SK-N-SH (cell line): ENCODE measurements at places on chromosomes 3 and 15. TPM values are rescaled to one million over a fixed set of nuclear protein-coding genes. Genes with fewer than 3 reads are reported as not detected.

DNA sequence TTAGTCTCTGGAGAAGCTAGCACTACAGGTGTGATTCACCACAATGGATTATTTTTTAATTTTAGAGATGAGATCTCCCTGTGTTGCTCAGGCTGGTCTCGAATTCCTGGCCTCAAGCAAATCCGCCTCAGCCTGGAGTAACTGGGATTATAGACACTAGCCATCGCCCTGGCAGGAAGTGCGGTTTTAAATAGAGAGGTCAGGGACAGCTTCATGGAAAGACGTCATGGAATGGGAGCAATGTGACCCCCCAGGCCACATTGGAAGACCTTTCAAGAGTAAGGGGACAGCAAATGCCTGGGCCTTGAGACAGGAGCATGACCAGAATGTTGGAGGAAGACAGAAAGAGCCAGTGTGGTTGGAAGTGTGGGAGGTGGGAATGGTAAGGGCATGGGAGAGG is 2.2 kb upstream of the ISG20 start:
- no peak for DNase-seq

- peak; percentile 89 for DNase-seq
Measured at GRCh38 chr15:42084465-42085235, 9.7 kb downstream of the PLA2G4D start.

DNA sequence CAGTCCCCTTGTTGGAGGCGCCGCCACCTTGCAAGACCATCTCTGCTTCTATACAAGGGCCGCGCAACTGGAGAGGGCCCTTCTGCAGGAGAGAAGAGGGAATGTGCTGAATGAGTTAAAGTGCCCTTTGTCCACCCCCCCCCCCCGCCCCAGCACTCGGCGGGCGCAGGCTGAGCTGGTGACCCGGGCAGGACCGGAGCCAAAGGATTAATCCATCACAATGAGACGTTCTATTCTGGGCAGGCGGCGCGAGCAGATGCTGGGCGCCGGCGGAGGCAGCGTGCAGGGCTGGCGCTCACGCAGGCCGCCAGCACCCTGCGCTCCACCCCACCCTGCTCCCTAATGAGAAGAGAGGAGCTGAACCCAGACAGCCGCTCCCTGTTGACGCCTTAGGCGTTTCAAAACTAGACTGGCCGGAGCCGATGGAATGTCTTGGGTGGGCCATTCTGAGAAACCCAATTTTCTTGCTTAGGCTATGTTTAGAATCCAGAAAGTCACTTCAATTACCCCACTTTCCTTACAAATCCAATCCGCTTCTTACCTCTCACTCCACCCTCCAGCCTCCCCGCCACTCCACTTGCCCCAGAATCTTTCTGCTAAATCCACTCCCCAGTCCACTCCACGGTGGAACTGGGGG is 32.9 kb downstream of the GJD2 start:
- peak; percentile 85 for DNase-seq

DNA sequence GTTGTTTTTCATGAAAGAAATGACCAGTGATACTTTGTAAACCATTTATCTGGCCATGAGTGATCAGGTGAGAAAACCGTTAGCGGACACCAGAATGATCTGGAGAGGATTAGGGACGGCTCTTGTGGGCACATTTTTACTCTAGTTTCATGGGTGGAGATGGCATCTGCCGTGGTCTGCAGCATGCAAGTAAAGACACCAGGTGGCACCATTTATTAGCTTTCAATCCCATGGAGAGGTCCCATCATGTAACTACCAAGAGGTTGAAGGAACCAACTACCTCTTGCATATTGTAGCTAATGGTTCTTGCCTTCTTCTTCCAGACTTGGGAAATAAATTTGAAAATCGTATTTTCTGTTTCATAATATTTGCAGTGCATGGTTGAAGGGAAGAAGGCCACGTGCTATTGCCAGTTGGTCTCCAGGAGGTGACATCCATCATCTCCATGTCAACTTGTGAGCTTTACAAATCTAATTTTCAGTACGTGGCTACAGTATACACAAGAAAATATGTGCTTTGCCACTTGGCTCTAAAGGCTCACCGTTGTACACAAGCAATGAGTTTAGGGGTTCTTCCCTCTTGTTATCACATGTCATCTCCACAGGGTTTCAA is 1.5 kb upstream of the MAPKBP1 start:
- peak; percentile 61 for DNase-seq

GRCh38 chr15:49876401-49877038 is 242.5 kb downstream of the ATP8B4 start:
- no peak for DNase-seq

DNA sequence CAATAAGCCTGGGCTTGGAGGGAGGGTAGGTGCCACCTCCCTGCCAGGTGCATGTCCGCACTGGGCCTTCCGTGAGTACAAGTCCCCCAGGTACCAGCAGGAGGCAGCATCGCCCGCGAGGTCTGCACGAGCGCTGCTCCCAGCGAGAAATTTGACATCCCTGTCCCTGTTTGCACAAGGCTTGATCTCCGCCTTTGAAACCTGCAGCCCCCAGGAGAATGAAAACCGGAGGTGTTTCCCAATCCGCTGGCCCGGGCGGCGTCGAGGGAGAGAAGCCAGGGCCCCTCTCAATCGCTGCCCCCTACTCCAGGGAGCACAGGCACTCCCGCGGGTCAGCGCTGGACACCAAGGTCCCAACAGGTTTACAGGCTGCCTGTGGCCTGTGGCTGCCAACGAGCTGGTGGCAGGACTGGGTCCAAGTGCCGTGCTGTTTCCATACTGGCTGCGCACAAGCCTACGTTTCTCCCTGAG is 961 bp downstream of the HAPLN3 start:
- DNase-seq, result peak; percentile 80

DNA sequence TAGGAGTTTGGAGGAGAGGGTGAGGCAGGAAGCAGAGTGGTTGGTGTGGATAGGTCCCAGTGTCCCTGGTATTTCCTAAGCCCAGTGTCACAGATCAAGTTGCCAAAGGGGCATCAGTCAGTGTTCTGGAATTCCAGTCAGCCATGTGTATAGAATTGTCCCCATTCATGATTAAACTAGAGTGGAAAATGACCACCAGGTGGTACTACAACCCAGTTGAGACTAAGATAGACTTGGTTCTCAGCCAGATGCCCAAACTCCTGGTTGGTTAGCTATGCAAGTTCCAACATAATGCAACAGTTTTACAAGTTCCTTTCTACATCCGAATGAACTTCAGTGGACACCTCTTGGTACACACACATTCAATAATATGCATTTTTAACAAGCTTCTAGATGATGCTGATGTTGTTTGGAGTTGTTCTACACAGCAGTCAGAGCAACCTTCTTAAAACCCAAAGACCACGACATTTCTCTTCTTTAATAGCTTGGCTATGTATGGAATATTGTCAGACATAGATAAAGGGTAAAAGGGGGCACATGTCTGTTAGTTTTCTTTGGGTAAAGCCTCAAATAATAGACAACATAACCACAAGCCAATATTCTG is 8.4 kb upstream of the ATR start:
- peak; percentile 64 for DNase-seq

- no peak for DNase-seq
Measured at GRCh38 chr3:27507515-27508266, 23.5 kb upstream of the SLC4A7 start.

- no peak for DNase-seq
Measured at GRCh38 chr3:62125380-62125779, 248.0 kb downstream of the FEZF2 start.

DNA sequence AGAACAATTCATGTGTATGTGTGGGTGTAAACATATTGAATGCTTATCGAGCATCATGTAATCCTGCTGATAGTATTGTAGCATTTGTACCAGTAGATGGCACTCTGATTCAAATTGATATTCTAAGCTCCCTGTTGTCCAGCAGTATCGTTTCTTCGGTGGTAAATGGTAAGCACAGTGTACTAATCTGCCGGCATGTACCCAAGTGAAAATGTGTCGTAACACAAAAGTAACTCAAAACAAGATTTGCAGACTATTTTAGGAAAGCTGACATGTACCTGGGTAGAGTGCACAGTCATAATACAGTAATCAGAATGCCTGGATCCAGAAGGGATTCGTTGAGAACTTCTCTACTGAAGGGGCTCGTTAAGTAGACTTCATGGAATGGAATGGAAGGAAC is 31.7 kb upstream of the MNS1 start:
- peak; percentile 56 for DNase-seq

GRCh38 chr15:40533763-40534364 is 31.0 kb downstream of the CCDC32 start:
- no peak for DNase-seq

DNA sequence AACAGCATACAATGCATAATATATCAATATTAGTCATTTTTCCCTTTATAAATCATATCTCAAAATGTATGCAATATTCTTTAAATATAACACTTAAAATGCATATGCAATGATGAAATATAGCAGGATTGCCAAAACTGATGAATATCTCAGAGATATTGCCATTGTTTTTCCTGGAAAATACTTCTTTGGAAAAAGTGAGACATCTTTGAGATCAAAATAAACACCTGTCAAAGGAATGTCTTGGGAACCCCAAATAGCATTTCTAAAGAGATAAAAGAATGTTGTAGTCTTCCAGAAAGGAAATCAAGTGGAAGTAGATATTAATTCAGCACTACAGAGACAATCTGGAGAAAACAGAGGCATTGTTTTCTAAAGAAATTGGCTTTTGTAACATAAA is 457.8 kb upstream of the UBE2E2 start:
- DNase-seq, result no peak

- DNase-seq, result no peak
Measured at GRCh38 chr3:50358355-50358910, 888 bp downstream of the TMEM115 start.

- no peak for DNase-seq
Measured at GRCh38 chr3:118559286-118559685, 475.4 kb downstream of the IGSF11 start.

DNA sequence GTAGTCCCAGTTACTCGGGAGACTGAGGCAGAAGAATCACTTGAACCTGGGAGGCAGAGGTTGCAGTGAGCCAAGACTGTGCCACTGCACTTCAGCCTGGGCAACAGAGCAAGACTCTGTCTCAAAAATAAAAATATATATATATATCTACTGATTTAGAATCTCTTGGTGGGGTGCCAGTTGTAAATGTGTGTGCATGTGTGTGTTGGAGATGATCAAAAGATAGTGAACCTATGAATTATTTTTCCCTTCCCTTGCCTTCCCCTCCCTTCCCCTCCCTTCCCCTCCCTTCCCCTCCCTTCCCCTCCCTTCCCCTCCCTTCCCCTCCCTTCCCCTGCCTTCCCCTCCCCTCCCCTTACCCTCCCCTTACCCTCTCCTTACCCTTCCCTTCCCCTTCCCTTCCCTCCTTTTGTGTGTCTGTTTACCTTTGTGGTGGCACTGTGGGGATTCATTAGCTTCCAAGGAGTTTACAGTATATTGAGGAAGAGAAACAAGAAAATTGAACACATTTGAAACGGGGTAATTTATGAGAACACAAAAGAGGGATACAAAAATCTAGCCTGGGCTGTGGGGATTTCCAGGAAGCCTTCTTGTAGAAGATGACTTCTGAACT is 281.5 kb upstream of the DPPA4 start:
- DNase-seq, result no peak

GRCh38 chr15:94272251-94272898 is 41.0 kb downstream of the MCTP2 start:
- DNase-seq, result no peak

GRCh38 chr3:57434041-57434440 is 110.1 kb downstream of the DNAH12 start:
- peak; percentile 40 for DNase-seq

DNA sequence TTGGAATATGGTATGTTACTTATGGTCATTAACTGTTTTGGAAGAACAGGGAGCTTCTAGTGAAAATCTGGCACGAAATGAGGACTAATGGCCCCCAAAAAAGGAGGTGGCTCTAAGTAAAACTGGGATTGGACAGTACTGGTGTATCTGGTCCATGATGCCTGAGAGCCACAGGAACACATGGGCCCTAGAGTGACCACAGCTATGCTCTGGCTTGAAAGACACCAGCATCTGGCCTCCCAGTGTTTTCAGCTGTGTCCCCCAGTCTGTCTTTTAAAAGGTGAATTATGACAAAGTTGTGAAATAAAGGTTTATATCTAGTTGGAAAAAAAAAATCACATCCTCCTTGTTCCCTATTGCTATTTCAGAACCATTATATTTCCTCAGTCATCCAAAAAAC is 64.5 kb downstream of the GSK3B start:
- DNase-seq, result no peak

DNA sequence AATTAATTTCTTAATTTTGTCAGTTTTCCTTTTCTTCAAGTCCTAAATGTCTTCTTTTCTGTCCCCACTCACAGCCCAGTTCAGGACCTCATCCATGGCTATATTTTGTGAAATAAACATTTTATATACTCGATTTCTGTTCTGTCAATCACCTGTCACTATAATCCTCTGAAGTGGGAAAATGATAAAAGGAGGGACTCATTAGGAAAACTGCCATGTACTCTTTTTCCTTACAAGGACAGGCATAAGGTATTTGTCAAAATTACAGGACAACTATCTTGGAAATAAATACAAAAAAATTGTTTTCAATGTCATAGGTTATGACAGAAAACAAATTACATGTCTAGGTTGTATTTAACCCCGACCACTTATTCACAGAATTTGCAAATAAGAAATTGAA is 240.1 kb upstream of the CBLB start:
- DNase-seq, result no peak

DNA sequence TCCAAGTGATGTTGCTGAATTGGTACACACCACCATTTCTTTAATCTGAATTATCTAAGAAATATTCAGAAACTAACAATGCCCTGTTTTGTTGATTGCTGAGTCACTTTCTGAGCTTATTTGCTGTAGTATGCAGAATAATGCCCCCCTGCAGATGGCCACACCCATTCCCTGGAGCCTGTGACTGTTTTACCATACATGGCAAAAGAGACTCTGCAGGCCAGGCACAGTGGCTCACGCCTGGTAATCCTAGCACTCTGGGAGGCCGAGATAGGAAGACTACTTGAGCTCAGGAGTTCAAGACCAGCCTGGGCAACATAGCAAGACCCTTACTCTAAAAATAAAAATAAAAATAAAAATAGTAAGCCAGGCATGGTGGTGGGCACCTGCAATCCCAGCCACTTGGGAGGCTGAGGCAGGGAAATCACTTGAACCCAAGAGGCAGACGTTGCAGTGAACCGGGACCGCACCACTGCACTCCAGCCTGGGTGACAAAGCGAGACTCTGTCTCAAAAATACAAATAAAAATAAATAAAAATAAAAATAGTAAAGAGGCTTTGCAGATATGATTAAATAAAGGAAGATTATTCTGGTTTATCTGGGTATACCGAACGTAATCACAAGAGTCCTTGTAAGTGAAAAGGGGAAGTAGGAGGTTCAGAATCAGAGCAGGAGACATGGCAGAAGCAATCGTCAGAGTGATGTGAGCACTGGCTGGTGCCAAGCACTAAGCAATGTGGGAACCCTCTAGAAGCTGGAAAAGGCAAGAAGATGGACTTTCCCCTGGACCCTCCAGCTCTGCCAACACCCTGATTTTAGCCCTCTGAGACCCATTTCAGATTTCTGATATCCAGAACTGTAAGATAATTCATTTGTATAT is 19.0 kb downstream of the PCYT1A start:
- DNase-seq, result no peak

GRCh38 chr3:126969586-126969985 is 13.3 kb upstream of the PLXNA1 start:
- DNase-seq, result no peak

HRG gene
- not detected in 2 replicates for polyA plus RNA-seq

ACOX2 gene
- polyA plus RNA-seq, result 7.1 and 9.0 TPM in 2 replicates

NME9 gene
- polyA plus RNA-seq, result 0.43 and 0.65 TPM in 2 replicates

HIGD2B gene
- not detected in 2 replicates for polyA plus RNA-seq

CDHR4 gene
- 0.07 and 0.13 TPM in 2 replicates for polyA plus RNA-seq

LNP1 gene
- polyA plus RNA-seq, result 2.3 and 2.5 TPM in 2 replicates

SEMA5B gene
- polyA plus RNA-seq, result 0.43 and 0.75 TPM in 2 replicates

C3orf80 gene
- polyA plus RNA-seq, result 0.02 TPM in 1 of 2 replicates, not detected in the other

ATP13A4 gene
- 0.02 and 0.03 TPM in 2 replicates for polyA plus RNA-seq

FEZF2 gene
- not detected in 2 replicates for polyA plus RNA-seq

GOLGA6L7 gene
- polyA plus RNA-seq, result not detected in 2 replicates

PCLAF gene
- polyA plus RNA-seq, result 35.0 and 46.0 TPM in 2 replicates

GPR62 gene
- polyA plus RNA-seq, result 0.02 and 0.10 TPM in 2 replicates
